ENCODE measurements at places on chromosomes 6 and 20.

GRCh38 chr6:33944686-33945411, 141.0 kb upstream of the MLN start:
- no peak for DNase-seq

- DNase-seq: no peak
Measured at GRCh38 chr6:47106216-47106615, 64.1 kb upstream of the ADGRF1 start.

- no peak for DNase-seq
Measured at GRCh38 chr6:159646116-159646515, 46.9 kb downstream of the SOD2 start.

DNA sequence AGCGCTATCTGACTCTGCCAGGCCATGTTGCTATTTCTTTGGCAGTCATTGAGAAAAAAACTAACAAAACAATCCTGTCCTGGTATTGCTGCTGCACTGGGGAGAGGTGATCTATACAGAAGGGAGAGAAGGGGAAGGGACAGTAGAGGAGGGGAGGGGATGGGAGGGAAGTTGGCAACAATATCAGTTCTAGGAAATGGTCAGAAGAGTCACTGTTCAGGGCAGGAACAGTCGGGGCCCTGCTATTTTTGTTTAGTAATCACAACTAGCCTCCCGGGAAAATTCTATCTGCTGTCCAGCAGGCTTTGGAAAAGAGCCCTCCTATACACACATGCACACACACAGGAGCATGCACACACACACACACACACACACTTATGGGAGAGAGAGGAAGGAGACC, 142.3 kb upstream of the CARMIL1 start:
- no peak for DNase-seq

DNA sequence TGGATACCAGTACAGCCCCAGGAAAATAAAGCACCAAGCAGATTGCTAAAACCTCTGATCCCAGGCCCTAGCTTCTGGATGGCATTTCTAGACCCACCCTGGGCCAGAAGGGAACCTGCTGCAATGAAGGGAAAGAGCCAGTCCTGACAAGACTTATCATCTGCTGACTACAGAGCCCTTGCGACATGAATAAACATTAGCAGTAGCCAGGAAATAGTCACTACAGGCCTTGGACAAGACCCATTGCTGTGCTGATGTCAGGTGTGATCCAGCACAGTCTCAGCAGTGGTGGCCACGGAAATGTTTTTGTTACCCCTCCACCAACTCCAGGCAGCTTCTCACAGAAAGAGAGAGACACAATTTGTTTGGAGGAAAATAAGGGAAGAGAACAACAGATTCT, 399.3 kb downstream of the HAO1 start:
- DNase-seq: no peak

DNA sequence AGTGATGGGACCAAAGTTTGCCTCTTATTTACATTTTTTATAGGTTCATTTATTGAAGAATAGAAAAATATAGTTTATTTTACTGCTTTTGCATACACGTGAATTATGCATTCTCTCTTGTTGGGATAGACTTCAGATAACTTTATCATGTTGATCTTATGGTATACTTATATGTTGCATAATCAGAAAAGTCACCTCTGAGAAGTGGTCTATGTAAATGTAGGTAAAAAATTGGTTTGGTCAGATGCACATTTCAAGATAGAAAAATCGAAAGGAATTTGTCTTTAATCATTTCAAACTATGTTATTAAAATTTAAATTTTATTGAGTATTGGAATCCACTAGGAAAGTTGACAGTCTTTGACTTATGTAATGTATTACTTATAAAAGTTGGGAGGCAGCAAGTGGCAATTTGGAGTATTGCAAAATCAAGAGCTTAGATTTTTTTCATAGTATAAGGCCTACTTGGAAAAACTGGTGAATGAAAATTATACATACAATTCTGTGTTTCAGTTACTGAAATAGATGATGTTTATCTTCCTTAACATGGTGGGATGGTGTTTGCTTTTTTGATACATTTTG, 2.4 kb downstream of the PHF3 start:
- DNase-seq: no peak

- no peak for DNase-seq
Measured at GRCh38 chr6:165317723-165318122, 8.3 kb upstream of the C6orf118 start.

GRCh38 chr20:47950913-47951283, 165.6 kb upstream of the SULF2 start:
- no peak for DNase-seq

- DNase-seq: no peak
Measured at GRCh38 chr6:89975991-89976693, 81.9 kb downstream of the GJA10 start.

DNA sequence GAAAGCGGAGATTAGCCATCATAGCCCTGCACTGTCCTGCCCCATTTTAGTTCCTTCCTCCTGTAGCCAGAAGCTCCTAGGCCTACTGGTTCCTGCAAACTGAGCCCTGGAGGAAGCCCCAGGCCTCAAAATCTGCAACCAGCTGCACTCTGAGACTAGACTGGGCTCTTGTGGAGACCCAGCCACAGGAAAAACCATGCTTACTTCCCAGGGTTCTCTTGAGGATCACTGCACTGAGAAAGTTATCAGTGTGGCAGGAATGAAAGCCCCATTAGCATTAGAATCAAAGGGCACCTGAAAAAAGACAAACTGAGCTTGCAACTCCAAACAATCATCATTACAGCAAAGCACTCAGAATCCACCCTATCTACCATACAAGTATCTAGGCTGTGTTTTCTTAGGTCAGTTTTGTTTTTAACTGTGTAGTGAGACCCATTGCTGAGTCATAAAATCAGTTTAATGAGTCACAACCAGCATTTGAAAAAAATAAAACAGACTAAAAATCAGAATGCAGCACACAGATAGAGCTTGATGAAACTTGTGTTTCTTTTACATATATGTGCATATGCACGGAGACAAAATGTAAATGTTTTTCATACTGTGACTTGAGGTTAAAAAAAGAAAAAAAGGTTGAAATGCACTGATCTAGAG, 91.0 kb downstream of the UNC5CL start:
- DNase-seq: no peak

GRCh38 chr6:35487658-35488516, 9.0 kb downstream of the TEAD3 start:
- DNase-seq: no peak

DNA sequence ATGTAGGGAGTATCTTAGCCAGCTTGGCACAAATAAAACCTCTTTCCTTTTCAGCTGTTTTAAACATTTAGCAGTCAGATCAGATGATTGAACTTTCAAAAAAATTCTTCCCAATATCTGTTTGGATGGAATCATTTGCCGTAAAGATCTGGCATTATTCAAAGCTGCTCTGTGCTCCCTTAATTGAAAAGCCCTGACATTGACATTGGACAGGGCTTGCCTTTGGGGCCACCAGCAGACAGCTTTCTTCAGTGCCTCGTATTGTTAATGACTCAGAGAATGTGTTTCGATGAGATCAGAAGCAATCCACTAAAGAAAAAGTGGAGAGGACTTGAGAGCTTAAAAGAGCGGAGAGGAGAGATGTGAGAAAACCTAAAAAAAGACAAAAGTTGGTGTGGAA, 343.5 kb downstream of the NRN1 start:
- no peak for DNase-seq

- no peak for DNase-seq
Measured at GRCh38 chr20:62922451-62922921, 3.8 kb downstream of the DIDO1 start.

DNA sequence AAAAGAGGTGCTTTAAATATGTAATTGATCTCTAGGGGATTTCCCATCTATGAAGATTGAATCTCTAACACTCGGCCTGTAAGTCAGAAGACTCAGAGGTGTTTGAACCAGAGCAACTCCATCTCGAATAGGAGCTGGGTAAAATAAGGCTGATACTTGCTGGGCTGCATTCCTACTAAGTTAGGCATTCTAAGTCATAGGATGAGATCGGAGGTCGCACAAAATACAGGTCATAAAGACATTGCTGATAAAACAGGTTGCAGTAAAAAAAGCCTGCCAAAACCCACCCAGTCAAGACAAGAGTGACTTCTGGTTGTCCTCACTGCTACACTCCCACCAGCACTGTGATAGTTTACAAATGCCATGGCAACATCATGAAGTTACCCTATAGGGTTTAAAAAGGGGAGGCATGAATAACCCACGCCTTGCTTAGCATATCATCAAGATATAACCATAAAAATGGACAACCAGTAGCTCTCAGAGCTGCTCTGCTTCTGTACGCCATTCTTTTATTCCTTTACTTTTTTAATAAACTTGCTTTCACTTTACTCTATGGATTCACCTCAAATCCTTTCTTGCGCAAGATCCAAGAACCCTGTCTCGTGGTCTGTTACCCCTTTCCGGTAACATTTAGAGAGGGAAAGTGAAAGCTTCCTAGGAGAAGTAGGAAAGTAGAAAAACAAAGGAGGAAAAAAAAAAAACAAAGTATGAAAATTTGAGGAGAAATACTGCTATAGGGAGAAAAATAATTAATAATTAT, 129.7 kb upstream of the PHACTR1 start:
- no peak for DNase-seq

DNA sequence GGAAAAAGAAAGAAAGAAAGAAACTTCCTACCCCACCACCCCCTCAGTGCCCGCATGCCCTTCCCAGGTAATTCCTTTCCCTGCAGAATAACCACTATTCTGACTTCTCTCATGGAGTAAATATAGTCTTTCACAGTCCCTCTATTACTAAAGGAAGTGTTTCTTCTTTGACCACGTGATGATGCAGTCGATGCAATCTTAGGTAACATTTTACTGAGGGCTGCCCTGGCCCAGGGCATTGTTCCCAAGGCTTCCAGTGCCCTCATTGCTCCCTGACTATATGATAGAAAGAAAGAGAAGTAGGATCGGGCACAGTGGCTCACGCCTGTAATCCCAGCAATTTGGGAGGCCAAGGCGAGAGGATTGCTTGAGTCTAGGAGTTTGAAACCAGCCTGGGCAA, 29.1 kb downstream of the ARHGAP40 start:
- no peak for DNase-seq

DNA sequence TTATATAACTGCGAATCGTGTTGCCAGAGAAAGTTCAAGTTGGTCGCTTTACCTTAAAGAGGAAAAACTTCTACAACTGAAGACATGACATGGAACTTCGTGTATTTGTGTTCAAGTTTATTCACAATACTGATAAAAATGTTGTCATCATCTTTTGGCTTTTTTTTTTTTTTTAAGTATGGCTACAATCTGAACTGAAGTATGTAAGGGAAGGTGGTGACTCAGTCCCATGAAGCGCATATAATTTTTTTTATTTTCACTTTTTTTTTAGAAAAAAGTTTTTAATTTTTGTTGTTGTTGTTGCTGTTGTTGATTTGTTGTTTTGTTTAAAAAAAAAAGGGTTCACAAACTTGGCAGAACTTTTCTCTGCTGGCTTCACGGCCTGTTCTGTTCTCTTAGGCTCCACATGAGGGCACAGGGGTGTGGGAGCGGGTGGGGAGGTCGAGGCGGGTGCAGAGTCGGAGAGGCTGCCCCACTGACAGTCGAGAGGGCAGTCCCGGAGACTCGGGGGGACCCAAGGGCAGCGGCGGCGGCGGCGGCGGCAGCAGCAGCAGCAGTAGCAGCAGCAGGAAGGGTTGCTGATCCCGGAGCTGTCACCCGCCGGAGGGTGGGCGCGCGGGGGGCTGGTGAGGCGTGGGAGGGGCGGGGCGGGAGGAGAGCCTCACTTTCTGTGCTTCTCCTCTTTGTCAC, 17.0 kb downstream of the TFAP2A start:
- no peak for DNase-seq

GRCh38 chr20:5044075-5044620, 42.8 kb upstream of the SLC23A2 start:
- no peak for DNase-seq

- DNase-seq: no peak
Measured at GRCh38 chr20:10094566-10095173, 59.9 kb downstream of the ANKEF1 start.

GRCh38 chr6:101730954-101731353, 337.4 kb downstream of the GRIK2 start:
- no peak for DNase-seq

GRCh38 chr20:20363434-20363798, 4.5 kb upstream of the INSM1 start:
- DNase-seq: no peak

DNA sequence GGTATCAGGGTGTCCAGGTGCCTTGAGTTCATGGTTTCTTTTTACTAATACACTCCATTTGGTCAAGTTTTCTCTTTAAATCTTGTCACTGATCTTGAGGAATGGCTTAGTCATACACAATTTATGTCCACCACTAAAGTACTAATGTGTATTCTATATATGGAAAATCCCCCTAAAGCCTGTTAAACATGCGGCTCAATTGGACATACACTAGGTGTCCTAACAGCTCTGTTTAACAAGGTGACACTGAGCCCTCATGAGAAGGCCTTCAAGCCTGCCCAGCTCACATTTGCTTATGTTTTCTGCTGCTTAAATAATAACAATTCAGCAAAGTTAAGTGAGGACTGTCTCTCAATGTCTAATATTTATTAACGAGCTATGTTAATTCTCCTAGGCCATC, 31.5 kb downstream of the PDE7B start:
- no peak for DNase-seq

- DNase-seq: no peak
Measured at GRCh38 chr6:16781348-16782169, 20.3 kb upstream of the ATXN1 start.

DNA sequence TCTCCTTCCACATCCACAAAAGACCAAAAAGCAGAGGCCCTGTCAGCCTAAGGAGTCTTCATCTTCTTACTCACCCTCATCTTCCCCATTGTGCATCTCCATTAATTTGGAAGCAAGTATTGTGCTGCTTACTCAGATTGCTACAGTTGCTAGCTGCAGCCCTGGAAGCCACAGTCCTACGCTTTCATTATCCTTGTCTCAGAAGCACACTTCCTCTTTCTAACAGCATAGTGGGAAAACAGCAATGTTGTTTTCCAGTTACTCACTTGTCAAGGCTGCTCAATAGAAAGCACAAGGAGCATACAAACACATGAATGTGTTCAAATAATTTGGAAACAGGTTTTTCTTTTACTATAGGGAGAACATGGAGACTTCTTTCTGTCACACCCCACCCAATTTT, 76.6 kb upstream of the RBM24 start:
- no peak for DNase-seq

DNA sequence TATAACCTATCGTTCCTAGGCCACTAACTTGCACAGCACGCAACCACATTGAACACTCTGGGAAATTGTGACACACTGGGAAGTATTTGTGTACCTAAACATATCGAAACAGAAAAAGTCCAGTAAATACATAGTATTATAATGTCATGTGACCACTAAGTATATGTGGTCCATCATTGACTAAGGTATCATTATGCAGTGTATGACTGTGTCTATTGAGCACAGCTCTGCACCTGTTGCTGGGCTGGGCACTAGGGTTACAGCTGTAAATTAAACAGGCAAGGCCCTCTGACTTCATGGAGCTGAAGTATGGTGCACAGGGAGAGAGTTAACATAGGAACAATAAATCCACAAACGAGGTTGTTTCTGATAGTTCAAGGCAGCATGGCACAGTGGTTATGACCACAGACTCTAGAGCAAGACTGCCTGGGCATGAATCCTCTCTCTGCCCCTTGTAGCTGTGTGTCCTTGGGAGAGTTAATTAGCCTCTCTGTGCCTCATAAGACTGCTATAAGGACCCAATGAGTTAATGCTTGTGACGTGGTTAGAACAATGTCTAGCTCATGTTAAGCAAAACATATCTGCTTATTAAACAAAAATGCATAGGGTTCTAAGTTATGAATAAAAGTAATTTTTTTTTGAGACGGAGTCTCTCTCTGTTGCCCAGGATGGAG, 10.6 kb downstream of the BCAS1 start:
- no peak for DNase-seq
